ENCODE measurements at places on chromosomes 12 and 14.
A peak's percentile ranks its signal among the peaks of the same experiment; 100 is the strongest.

GRCh38 chr12:65741656-65742017 lies 82.6 kb upstream of the HMGA2 start:
- DNase-seq: no peak

DNA sequence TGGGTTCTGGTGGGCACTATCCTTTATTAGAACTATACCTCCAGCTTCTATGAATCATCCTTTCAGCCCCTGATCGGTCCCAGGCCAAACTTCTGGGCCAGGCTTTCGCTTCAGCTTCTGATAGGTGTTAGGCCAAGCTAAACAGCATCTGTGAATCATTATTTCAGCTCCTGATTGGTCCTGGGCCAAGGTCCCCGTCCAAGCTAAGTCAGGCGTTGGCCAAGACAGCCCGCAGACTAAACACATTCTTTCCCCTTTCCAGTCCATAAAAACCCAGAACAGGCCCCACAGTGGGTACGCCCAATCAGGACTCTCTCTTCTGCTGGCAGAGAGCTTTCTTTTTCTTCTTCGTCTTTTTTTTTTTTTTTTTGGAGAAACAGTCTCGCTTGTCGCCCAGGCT lies 1808.9 kb upstream of the SEL1L start:
- no peak for DNase-seq

DNA sequence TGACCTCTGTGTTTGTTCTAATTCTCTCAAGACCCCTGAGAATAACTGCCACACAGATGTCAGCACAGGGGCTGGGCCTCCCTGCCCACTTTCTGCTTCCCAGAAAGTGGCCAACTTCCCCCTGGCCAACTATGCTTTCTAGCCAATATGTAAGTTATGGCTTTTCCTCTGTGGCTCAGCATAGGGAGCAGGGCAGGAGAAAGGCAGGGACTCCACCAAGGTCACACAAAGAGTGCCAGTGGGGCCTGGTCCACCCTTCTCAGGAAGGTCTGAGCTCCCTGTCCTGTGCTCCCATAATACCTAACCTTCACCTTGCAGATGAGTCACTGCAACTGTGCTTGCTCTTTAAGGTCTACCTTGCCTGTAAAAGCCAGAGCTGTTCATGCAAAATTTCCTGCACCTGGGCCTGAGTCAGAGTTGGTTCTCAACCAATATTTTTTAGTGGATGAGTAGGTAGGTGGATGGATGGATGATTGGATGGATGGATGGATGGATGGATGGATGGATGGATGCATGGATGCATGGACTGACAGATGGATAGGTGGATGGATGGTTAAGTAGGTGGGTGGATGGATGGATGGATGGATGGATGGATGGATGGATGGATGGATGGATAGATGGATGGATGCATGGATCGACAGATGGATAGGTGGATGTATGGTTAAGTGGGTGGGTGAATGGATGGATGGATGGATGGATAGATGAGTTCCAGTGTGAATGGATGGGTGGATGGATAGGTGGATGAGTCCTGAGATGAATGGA lies 64.2 kb downstream of the DIO3 start:
- no peak for DNase-seq

DNA sequence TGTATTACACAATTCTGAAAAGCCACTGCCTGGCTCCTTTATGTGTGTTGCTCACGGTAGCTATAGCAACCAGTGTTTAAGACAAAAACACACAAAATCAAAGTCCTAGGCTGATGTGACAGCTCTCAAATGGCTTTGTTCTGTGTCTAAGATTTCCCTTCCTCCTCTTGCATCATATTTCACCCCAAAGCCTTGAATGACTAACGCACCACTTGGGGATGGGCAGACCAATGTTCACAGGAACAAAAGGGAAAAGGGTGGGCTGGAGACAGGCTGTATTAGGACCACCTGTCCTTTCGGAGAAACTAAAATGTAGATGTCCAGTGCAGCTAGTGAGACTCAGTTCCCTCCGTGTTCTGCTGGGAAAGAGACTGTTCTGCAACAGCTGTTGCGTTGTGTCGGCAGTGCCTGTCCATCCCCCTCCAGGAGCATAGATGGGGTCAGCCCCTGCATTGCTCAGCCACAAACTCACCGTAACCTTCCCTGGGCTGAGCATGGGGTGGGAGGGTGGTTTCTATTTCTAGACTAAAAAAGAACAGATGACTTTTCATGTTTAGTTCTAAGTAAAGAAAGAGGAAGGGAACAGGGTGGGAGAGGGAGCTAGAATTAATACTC lies 26.8 kb upstream of the DAAM1 start:
- DNase-seq: peak; percentile 70

- DNase-seq: peak; percentile 70
Measured at GRCh38 chr14:69055999-69056788, 77.1 kb upstream of the ACTN1 start.

DNA sequence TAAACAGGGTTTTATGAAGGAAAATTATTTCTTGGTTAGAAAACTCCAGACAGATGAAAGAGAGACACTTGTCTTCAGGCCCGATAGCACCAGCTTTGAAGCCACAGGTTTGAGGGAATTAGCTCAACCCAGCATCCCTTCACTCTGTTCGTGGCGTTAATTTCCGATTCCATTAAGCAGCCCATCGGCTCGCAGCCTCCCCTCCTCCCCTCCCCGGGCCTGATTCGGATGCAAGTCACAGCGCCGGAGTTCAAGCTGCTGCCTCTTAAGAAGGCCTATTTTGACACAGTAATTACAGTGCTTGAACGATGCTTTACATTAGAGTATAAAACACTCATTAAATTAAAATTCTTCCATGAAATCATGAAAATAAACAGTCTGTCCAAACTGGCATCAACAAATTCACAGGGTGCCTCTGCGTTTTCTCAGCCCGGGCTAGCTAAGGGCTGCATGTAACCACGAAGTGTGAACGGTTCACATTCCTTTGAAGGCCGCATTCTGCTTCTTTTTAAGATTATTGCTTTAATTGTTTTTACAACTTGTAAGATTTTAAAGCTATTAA lies 145.8 kb downstream of the DICER1 start:
- peak; percentile 15 for DNase-seq

DNA sequence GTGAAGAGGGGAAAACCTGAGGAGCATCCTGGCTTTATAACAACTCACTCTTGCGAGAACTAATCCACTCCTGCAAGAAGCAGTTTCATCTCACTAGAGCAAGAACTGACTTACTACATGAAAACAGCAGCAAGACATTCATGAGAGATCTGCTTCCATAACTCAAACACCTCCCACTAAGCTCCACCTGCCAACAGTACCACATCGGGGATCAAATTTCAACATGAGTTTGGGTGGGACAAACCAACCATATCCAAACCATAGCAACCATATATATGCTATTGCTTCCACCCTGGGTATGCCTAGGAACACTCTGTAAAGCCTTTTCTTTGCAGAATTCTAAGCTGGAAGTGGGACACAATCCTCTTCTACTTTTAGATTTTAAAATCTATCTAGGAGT lies 13.9 kb upstream of the AVPR1A start:
- no peak for DNase-seq

- DNase-seq: no peak
Measured at GRCh38 chr12:100164153-100164704, 21.6 kb upstream of the BLTP3B start.

GRCh38 chr12:132275110-132275531 lies 54.3 kb downstream of the GALNT9 start:
- peak; percentile 13 for DNase-seq

DNA sequence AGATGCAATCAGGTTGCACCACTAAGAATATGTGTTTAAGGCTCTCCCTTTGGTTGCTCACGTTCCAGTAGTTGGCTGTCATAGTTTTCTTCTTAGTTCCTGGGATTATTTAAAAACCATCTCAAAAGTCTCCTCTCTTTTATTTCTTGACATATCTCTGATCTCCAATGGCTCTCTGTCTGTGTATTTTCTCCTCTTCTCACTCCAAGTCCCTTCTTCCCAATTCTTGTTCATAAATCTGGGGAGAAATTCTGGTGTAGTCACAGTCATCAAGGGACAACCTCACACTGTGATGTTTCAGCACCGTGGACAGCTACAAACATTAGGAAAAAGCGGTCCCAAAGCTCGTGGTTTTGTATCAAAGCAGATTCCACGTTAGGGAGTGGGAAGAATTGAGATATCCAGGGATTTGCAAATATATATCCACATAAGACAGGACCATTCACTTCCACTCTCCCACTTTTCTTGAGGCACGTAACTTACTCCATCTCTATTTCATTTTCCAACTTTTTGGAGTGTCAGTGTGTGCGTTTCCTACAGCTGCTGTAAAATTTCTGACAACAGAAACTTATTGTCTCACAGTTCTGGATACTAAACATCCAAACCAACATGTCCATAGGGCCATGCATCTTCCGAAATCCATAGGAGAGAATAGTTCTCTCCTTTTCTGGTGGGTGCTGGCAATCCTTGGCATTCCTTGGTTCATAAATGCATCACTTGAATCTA lies 80.6 kb upstream of the TMEM233 start:
- DNase-seq: no peak

GRCh38 chr12:50188241-50188781 lies 21.1 kb upstream of the CERS5 start:
- no peak for DNase-seq

DNA sequence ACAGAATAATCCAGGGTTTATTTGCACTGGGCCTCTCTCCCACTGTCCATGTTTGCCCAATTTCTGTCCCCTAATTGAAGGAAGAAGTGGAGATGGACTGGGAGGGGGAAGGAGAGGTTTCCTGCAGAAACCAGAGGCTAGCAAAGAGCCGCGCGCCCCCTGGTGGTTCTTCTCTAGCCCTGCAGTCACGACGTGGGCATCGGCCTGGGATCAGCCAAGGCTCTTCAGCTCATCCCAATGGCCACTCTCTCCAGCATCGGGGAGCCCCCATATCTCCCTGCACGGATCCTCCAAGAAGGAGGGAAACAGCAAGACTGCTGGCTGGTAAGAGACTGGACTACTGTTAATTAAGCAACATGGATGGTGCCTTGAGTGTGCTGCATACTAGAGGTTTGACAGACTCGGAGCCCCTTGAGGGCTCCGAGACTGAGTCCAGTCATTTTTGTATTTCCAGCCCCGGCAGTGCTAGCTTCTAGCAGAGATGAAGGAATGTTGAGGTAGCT lies 18.7 kb downstream of the ZBTB39 start:
- DNase-seq: no peak

DNA sequence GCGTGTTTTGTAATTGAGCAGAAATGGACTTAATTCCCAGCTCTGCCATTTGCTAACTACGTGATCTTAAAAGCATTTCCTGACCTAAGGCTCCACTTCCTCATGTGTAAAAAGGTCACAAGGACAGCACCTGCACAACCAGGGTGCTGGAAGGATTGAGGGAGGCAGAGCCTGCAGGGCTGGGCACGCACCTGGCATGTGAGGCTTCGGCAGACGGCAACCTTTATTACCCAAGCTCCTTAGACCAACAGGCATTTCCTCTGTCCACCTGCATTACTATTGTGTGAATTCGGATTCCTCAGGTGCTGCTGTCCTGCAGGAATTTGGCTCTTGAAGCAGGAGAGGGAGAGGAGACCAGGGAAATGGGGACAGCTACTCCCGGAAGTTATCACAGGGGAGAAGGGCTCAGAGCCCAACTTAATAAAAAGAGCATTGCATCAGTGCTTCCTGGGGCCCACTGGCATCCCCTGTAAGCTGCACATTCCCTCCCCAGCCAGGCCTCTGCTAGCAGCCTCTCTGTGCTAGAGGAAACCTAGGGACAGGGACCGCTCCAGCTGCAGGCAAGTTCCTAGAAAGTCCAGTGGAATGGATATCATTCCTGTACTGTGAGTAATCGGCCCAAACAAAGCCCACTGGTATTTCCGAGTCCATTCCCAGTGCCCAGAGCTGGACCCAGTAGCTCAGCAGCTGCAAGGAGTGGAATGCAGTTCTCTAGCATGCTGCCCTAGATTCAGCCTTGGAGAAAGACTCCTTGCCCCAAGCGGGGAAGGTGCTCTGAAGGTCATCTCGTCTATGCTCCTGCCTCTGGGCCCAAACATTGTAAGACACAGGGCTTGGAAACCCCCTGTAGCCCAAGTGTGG lies 157.1 kb upstream of the CCND2 start:
- no peak for DNase-seq

GRCh38 chr12:18158774-18159557 lies 69.0 kb upstream of the RERGL start:
- peak; percentile 30 for DNase-seq

DNA sequence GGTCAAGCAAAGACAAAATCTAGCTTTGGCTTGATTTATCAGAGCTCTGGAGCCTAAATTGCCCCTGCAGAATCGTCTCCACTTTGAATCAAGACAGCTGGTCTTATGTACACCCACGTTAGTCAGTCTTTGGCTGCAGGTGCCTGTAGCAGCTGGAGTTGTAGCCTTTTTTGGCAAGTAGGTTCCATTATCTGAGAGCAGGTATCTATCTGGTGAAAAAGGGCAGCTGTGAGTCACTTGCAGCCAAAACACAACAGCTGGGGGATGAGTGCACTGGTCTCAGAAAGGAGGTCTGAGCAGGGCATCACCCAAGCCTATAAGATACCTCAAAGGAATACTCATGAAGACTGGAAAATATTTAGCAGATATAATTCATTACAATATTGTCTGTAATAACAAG lies 43.6 kb upstream of the KCNH5 start:
- DNase-seq: peak; percentile 10

- DNase-seq: no peak
Measured at GRCh38 chr12:71710276-71711125, 24.6 kb downstream of the TMEM19 start.

- peak; percentile 59 for DNase-seq
Measured at GRCh38 chr12:123075646-123076171, 75.2 kb downstream of the PITPNM2 start.

DNA sequence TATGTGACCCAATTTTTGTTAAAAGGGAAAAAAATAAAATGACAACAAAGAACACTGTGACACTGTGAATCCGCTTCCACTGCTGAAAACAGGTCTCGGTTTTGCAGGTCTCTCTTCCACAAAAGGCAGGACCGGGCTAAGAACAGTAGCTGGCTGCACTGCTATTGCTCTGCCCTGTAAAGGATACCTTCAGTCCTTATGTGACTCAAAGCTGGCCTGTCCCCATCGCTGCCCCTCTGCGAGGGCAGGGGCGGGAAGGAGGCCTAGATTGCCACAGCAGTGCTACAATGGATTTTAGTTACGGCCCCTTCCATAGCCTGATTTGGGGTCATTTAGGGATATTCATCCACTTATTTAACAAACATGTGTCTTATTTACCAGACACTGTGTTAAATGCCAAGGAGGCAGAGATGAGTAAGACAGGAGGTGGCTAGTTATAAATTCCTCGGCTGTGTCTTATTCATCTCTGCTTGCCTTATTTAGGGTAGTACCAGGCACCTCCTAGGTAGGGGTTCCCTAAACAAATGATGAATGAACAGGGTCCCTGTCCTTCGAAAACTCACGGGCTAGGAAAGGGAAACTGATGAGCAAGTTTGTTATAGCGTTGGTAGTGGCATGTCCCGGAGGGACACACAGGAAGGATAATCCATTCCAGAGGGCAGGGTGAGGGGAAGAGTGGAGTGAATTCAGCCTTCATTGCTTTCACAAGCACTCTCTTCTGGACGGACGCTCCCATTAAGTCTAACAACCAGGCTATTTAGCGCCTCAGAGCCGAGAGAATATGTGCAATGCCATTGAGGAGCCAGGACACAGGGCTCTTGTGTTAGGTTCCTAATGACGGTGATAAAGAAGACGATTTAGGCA lies 73.3 kb downstream of the EID3 start:
- DNase-seq: no peak

Data from NCI-H524 (cell line).